ENCODE measurements at places on chromosomes 7 and 10. TPM values are rescaled to one million over a fixed set of nuclear protein-coding genes. Genes with fewer than 3 reads are reported as not detected.

GRCh38 chr10:11548768-11549099 is 62.7 kb downstream of the USP6NL start:
- no peak for DNase-seq

- no peak for DNase-seq
Measured at GRCh38 chr10:117167346-117167788, 29.3 kb upstream of the VAX1 start.

GRCh38 chr7:64885520-64886240 is 17.4 kb upstream of the ZNF273 start:
- DNase-seq: no peak

DNA sequence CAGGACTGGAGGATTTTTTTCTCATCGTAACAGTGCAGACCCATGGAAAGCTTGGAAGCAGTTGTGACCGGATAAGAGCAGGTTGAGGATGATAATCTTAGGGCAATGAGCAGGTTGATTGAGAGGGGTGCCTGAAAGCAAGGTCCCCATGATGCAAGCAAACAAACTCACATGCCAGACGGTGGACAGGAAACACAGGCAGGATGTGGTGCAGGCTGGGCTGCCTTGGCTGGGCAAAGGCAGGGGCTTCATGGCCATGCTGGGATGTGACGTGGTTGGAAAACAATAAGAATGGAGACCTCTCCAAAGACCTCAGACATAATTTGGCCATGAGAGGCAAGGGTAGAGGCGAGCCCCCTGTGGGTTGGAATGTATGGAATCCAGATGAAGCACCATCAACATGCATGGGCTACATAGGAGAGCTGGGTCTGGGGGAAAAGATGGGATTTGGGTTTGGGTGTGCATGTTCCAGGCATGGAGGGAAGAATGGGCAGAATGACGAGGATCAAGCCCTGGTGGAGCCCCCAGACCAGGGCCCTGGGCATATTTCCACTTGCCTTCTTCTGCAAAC is 58.3 kb downstream of the IKZF1 start:
- peak; percentile 38 for DNase-seq

DNA sequence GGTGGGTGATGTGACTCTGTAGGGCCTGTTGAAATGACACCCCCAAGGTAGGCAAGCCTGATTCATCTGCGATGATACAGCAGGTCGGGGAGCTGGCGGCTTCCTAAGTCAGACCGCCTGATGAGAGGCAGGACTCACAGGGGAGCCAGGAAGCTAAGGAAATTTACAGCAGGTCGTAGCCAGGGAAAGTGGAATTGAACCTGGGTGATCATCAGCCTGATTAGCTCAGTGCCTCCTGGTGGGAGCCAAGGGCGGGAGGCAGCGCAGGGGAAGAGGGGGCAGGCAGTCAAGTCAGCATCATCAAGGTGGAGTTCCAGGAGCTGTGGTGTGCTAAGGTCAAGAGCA is 18.5 kb upstream of the TRIM56 start:
- DNase-seq: no peak

DNA sequence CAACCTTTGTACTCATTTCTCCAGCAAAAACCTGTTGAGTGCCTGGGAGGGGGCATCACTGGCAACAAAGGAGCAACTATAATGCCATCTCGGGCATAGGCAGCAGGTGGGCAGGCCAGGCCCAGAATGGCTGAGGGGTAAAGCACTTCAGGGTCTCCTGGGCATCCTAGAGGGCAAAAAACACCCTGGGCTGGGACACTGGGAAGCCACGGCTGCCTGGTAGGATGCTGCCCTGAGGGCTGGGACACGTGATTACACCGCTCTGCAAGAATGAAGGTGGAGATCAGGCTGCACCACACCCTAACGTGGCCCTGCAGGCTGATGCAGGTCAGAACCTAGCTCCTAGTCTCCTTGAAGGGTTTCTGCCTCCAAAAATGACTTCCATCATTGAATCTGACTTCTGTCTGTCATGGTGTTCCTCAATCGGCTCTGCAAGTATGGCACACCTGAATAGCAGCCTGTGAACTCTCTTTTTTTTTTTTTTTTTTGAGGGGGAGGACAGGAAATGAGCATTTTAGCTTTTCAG is 4.5 kb upstream of the TRAPPC14 start:
- DNase-seq: no peak

DNA sequence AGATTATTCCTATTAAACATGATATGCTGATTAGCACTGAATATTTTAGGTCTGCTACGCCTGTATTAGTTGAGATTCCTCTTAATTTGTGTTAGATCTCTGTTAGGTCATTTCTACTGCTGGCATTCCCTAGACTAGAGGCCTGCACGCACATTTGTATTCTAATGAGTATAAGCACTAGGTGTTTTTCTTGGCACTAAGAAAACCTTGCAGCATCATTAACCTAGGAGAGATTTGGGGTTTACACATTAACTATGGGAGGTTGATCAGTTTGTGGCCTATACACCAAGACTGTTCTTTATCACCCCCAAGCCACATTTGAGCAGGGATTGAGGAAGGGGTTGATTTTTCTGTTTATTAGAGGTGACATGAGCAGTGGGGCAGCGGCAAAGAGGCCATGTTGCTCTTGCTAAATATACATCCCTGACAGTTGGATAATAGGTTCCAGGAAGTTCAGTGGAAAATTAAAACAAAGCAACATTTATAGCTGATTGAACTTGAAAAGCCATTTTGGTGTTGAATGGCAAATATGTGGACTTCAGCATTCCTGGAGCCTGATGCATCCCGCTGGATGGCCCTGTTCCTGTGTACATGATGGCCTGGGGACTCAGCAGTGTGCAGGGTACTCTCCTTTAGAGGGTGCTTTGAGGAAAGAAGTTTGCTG is 65.2 kb downstream of the GBF1 start:
- peak; percentile 74 for DNase-seq

- DNase-seq: no peak
Measured at GRCh38 chr7:105112440-105113418, 98.7 kb downstream of the KMT2E start.

- no peak for DNase-seq
Measured at GRCh38 chr7:129391546-129392171, 42.6 kb upstream of the STRIP2 start.

GRCh38 chr7:78714356-78714755 is 739.1 kb downstream of the MAGI2 start:
- DNase-seq: no peak

DNA sequence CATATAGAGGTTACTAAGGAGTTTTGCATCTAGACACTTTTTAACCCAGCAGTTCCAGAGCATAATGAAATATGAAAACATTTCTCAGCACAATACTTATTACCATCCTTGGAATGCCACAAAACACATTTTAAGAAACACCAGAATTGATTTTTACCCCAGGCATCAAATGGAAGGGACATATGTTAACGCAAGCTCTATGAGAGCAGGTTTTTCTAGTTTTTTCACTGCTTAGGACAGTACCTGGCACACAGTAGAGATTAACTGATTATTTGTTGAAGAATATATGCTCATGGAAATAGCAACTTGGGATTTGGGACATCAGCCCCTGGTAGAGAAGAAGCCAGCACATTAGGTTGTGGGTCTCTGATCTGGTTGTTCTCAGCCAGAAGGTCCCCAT is 67.0 kb upstream of the ARID5B start:
- DNase-seq: no peak

GRCh38 chr10:96856317-96856716 is 24.2 kb downstream of the LCOR start:
- no peak for DNase-seq

DNA sequence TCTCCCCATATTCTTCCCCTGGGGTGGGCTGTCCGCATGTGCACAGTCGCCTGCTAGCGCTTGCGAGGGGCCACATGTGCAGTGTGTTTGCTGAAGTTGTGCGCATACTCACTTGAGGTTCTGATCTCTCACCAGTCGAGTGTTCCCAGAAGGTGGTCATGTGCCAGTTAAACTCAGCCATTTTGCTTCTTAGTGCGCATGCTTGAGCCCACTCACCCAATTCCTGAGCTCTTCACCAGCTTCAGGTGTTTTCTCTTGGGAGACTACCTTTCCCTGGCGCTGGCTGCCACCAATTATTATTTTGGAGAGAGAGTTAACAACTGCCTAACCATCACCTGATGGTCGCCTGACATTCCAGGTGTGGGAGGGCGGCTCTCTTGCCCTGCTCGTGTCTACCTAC is 25.2 kb upstream of the CPN1 start:
- DNase-seq: no peak

- DNase-seq: no peak
Measured at GRCh38 chr7:147436718-147437117, 1153.8 kb upstream of the C7orf33 start.

- DNase-seq: no peak
Measured at GRCh38 chr10:13528123-13528874, 515 bp downstream of the BEND7 start.

DNA sequence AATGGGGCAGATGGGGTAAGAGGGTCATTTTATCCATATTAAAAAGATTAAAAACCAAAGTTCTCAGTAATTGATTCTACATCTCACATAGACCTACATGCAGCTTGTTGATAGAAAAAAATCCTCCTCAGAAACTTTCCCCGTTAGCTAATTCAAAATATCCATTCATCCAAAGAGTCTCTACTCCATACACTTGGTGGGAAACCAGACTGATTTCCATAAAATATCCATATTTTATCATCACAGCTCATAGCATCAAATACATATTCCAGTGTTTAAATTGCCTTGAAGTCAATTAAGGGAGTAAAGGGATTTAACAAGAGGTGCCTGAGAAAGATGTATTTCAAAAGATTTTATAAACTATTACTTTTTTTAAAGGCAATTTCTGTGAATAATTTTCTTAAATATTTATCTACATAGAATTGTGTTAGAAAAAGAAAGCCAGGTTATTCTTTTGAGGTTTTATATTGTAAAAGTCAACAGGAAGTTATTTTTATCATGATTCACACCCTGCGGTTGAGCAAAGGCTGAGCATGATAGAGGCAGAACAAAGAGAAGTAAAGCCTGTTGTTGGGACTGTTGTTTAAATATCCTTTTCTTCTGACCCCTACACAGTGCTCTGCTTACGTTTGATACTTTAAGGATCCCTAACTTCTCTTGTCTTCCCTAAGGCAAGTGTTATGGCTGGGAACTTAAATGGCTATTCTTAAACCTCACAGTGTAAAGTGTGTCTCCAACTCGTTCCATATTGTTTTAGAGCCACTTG is 266.7 kb downstream of the PRKG1 start:
- DNase-seq: peak; percentile 51

DNA sequence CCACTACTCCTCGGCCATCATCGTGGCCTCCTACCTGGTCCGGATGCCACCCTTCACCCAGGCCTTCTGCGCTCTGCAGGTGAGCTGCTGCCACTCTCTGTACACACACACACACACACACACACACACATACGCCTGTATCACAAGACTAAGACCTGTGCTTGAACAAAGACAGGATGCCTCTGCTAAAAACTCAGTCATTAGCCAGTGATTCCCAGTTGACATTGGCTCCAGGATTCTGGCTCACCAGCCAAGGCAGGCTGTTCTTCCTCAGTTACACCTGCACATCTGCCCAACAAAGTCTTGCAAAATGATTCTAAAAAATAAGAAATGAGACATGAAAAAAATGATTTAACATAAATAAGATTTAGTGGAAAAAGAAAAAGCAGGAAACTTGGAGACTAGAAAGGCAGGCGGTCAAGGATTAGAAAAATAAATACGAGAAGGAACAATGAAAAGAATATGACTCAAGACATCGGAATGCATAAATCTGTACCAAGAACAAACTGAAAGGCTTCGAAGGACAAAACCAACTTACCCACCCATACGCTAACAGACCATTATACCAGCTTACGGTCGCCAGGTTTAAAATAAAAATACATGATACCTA is 7.4 kb upstream of the LRRC18 start:
- peak; percentile 62 for DNase-seq

DNA sequence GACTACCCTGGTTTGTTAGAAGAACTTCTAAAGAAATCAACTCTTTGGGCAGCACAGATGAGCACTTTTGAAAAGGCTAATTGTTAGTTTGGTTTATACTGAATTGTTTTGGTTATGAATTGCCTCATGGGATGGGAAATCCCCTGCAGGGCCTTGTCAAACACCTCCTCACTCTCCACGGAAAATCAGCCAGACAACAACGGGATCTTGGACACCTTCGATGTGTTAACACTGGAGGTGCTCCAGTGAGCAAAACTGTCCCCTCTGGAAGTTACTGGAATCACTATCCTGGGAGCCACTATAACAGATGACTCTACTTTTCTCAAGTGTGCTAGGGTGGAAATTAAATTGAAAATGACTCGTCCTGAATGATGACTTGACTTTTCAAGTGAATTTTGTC is 38.7 kb downstream of the CDK6 start:
- DNase-seq: peak; percentile 37

GRCh38 chr7:30019387-30019786 is 7.1 kb downstream of the FKBP14 start:
- no peak for DNase-seq

DNA sequence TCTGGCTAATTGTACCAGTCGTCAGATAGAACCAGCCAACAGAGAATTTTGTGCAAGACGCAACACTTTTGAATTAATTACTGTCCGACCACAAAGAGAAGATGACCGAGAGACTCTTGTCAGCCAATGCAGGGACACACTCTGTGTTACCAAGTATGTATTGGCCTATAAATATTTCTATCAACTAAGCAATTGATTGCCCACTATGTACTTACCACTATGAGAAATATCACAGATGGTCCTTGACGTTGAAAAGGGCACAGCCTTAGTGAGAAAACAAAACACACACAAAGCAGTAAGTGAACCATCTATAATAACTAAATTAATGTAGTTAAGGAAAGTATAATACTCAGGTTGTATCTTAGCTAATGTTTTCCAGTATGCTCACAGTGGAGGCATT is 60.0 kb downstream of the ANLN start:
- DNase-seq: no peak

Gene XRCC2
- total RNA-seq: 10.5 TPM

Gene RET
- 0.06 TPM for total RNA-seq

Gene CCDC172
- not detected for total RNA-seq

Gene LHPP
- total RNA-seq: 3.2 TPM

Gene CYP26A1
- not detected for total RNA-seq

Gene ARPC1B
- total RNA-seq: 360 TPM

Gene GNGT1
- total RNA-seq: not detected

Gene ADAM12
- total RNA-seq: 1.7 TPM

Gene ADK
- 59.2 TPM for total RNA-seq

Gene MSMB
- not detected for total RNA-seq

Gene TAS2R3
- not detected for total RNA-seq

Gene UCN3
- not detected for total RNA-seq

Gene FAM171A1
- 41.3 TPM for total RNA-seq

Gene SPDYE2B
- total RNA-seq: not detected
